ENCODE measurements at places on chromosomes 7 and 10.

GRCh38 chr10:100359030-100359432 lies 12.0 kb downstream of the SCD start:
- DNase-seq, result no peak

DNA sequence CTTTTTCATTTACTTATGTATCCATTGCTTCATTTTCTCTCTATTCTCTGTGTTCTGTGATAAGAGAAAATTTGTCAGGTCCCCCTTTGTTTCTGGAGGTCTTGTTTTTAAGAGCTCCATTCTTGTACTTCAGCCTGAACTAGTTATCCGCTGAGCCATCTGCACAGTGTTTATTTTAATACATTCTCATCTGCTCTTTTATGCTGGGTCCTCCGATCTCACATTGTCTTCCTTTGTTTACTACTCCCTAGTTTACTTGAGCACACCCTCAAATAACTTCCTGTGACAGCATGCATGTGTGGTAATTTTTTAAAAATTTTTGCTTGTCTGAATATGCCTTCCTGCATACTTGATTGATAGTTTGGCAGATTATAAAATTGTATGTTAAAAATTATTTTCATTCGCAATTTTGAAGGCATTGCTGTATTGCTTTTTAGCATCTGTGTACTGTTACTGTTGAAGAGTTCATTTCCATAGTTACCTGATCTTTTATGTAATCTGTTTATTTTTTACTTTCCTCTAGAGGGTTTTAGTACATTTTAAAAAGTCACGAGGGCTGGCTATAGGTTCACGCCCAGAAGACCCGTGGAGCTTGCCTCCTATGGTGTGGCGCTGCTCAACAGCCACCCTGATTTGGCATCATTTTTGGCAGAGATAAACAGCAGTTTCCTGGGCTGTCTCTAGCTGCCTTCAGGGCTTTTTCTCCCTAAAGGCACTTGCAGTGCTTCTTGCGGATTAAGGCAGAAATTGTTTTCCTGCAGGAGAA lies 31.9 kb downstream of the RSBN1L start:
- no peak for DNase-seq

DNA sequence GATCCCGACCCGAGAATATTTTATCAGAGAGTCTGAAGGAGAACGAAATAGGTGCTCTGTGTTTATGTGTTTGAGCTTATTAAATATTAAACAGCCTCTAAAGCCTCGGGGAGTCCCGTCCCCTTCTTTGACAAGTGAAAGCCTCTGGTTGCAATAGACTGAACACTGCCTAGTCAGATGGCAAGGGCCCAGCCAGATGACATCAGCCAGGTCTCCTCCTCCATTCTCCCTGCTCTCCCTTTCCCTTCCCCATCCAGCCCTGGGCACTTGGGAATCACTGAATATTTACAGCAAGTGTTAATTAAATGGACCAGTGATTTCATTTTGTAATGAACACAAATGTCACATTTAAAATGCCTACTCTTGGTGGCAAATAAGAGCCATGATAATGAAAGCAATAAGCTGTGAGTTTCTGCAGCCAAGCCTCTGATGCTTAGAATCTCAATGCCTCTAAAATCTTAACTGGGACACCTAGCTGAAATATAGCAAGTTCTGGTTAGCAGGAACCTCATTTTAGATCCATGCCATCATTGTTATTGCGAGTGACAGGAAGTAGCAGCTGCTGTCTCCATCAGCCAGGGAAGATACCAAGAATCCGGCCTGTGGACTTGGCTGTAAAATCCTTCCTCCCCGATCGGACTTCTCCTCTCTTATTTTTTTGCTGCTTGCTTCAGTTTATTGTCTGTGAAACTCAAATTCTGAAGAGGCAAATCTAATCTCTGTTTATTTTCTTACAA lies 202.1 kb downstream of the PRPF18 start:
- DNase-seq, result no peak

DNA sequence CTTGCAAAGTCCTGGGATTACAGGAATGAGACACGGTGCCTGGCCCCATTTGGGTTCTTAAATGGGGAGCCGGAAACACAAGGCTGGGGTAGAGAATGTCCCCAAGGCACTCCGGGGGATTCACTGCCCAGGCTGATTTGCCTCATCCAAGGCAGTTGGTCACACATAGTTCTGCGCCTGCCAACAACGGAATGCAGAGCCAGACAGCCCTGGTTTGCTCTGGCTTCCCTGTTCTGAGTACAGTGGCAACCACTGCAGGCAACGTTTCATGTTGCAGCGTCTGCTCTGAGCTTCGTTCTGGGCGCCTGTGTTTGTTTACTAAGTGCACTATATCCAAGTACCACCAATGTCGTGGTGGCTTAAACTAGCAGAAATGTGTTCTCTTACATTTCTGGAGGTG lies 61.7 kb upstream of the C1QL3 start:
- DNase-seq, result no peak

- no peak for DNase-seq
Measured at GRCh38 chr7:90692396-90692795, 96.3 kb downstream of the CDK14 start.

DNA sequence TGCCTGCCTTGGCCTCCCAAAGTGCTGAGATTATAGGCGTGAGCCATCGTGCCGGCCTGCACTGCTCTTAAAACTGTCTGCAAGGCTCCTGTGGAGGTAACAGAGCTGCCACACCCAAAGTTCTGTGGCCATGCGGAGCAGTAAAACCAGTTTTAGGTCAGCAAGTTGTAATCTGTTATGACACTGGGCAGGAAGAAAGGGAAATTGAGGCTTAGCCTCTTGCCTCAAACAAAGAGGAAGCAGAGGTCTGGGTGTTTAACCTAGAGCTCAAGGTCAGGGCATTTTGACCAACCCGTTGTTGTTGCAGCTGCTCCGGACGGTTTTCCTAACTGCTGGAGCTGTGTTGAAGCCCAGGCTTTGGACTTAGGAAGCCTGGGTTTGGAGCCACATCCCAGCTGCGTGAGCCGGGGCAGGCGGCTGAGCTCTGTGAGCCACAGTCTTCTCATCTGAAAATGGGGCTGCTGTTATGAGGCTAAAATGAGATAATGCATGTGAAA lies 7.4 kb upstream of the RRP12 start:
- DNase-seq, result no peak

GRCh38 chr10:89653410-89653869 lies 8.4 kb upstream of the PANK1 start:
- no peak for DNase-seq

- no peak for DNase-seq
Measured at GRCh38 chr10:52447931-52448353, 133.9 kb downstream of the DKK1 start.

- DNase-seq, result no peak
Measured at GRCh38 chr7:43034535-43035002, 77.9 kb upstream of the HECW1 start.

DNA sequence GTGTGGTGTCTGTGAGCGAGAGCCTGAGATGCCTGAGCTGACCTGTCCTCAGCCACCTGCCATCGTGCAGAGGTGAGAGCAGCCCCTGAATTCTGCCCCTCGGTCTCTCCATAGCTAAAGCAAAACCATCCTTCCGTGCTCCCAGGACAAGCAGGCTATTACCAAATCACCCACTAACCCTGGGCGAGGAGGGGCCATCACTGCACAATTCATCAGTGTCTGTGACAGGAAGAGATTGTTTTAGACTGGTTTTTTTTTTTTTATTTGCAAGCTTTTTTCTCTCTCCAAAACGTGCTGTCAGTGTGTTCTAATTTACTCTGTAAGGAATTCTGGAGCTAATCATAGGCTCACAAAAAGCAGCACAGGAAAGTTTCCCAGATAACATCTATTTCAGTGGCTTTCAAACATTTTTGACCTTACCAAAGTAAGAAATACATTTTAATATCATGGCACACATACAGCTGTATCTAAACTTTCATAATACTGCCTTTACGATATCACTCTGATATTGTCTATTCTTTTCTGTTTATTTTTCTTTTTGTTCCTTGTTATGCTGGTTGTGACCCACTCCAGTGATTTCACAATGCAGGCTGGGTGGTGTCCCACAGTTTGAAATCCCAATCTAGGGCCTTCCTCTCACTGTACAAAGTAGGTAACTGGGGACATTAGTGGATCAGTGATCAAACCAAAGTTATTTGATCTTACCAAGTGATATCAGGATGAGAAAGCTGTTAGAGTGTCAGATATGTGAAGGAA lies 62.8 kb downstream of the EGFR start:
- no peak for DNase-seq

- no peak for DNase-seq
Measured at GRCh38 chr7:131016230-131016629, 282.2 kb upstream of the KLF14 start.

DNA sequence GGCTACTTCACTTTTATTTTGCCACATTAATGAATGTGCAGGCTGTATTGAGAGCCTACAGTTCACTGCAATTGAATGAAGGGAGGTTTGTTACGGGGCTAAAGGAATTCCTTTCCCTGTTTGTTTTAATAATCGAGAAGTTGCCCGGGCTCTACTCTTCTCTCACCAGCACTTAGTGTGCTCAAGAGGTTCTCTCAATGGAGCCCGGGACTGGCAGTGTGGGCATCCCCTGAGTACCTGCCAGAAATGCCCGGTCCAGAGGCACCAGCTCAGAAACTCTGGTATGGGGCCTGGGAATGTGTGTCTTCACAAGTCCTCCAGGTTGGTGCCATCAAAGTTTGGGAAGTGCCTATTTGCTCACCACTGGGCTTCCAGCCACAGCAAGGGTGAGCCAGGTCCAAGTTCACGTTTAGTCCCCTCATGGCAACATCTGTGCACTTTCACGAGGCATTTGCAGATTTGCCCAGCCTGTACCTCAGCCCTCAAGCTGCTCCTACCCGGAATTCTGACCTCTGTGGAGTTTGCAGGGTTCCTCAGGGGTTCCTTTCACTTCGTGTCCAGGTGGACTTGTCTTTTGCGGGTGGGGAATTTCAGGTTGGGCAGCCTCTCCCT lies 622.4 kb downstream of the SDK1 start:
- no peak for DNase-seq

- no peak for DNase-seq
Measured at GRCh38 chr10:76466836-76467503, 1035.5 kb downstream of the LRMDA start.

DNA sequence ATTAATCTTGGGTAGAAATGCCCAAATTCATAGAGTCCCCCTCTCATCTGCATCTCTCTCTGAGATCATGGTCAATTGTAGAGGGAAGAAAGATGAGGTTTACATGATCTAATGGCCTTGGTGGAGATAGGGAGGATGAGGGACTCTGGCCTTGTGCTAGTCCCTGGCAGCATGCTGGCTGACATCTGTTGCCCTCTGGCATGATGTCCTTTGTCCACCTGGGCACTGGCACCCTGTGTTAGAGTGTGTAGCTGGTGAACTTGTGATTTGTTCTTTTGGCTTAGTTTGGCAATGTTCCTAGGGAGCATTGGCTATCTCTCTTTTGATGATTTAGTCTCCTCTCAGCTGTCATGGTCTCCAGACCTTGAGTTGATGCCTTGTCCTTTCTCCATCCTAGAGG lies 103.2 kb downstream of the DYNC1I1 start:
- no peak for DNase-seq

- peak; percentile 71 for DNase-seq
Measured at GRCh38 chr10:133257489-133258065, 19.1 kb downstream of the ADAM8 start.

DNA sequence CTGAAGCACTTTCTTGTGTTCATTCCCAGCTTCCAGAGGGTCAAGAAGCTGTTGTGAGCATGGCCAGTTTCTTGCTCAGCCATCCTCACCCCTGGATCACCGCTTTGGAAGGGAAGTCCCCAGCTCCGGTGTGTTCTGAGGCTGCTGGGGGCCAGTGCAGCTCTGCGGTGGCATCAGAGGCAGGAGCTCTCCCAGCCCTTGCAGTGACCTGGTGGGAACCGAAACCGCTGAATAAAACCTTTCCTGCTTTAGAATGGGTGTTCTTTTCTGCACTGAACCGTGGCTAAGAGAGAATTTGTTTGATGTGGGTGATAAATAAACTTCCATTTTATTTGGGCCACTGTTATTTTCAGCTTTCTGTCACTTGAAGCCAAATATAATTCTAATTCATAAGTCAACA lies 450.9 kb upstream of the VSTM2A start:
- no peak for DNase-seq

- no peak for DNase-seq
Measured at GRCh38 chr10:130066743-130067142, 43.9 kb downstream of the C10orf143 start.

GRCh38 chr10:21022821-21023220 lies 125.7 kb upstream of the NEBL start:
- DNase-seq, result no peak

DNA sequence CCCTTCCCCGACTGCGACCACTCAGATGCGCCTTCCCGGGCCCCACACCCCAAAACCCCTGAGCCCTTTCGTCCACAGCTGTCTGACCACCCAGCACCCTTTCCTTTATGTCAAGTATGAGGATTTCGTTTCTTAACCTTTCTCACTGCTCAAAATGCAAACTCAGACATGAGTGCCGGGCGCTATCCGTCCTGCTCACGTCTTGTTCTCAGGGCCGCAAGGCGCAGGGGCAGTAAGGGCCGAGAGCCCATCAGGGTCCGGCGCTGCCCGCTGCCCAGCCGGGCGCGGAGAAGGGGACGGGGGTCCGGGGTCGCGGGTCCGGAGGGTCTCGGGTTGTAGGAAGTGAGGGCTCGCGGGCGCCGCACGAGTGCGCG lies 670 bp upstream of the RBM33 start:
- peak; percentile 43 for DNase-seq

GRCh38 chr10:58667658-58668310 lies 155.1 kb downstream of the BICC1 start:
- DNase-seq, result no peak

GRCh38 chr10:102869258-102870198 lies at the start of gene AS3MT:
Gene AS3MT (plus strand): TSS chr10:102869470. CDS start chr10:102869593, 123 bp downstream.
- DNase-seq, result peak; percentile 79

DNA sequence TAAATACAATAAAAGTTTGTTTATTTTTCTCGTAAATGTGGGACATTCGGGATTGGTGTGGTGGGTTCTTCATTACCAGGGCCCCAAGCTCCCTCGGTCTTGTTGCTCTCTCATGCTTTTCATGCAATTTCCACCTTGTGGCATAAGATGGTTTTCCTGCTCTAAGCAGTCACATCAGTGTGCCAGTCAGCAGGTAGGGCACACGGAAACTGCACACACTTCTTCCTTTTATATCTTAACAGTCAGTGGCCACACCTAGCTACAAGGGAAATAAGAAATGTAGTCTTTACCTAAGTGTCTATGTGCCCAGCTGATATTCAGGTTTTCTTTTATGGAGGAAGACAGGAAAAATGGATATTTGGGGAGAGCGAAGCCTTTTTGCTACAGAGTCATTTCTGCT lies 6.5 kb downstream of the TAF5 start:
- DNase-seq, result no peak

DNA sequence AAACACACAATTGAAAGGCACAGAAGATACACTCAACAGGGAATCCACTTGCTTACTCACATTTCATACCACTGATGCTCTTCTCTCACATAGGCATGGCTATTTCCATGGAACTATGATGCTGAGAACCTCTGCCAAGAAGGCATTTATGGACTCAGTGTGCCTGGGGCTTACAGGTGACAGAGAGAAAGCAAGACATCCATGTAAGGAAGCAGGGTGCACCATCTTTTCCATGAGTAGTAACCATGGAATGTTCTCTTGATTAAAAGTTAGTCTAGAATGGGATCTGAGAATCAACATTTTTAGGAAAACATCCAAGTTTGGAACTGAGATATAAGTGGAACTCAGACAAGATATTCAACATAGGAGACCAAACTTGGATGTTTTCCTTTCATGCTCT lies 52.5 kb upstream of the MACC1 start:
- no peak for DNase-seq

GRCh38 chr7:128132426-128133069 lies 101.3 kb upstream of the LRRC4 start:
- no peak for DNase-seq

- no peak for DNase-seq
Measured at GRCh38 chr10:78121801-78122200, 88.1 kb downstream of the RPS24 start.

GRCh38 chr7:70570029-70570428 lies 561.9 kb upstream of the GALNT17 start:
- no peak for DNase-seq

GRCh38 chr10:119782981-119783664 lies 57.3 kb downstream of the INPP5F start:
- no peak for DNase-seq

Data from HuH-7.5 (cell line).